Glutamatergic neuron (in vitro differentiated cells): ENCODE measurements at places on chromosomes 6 and 20. TPM values are rescaled to one million over a fixed set of nuclear protein-coding genes. Genes with fewer than 3 reads are reported as not detected.

DNA sequence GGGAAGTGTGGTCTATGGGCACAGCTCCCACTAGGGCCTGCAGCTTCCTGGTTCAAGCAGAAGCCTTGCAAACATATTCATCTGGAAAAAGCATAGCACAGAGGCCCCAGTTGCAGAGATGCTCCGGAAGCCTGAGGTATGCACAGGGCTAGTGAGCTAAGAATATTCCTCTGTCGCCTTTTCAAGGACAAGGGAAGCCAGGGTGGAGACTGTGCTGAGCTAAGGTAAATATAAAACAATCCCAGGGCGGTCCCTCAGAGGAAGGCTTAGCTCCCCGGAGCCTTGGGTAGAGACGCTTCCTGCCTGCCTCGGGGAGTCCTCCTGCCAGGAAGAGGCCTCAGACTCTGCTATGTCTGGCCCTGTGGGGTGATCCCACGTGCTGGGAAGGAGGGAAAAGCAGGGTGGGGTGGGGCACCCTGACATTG is 134.8 kb upstream of the FOXA2 start:
- no peak for DNase-seq

GRCh38 chr20:57683287-57683686 is 26.5 kb downstream of the PMEPA1 start:
- no peak for DNase-seq

DNA sequence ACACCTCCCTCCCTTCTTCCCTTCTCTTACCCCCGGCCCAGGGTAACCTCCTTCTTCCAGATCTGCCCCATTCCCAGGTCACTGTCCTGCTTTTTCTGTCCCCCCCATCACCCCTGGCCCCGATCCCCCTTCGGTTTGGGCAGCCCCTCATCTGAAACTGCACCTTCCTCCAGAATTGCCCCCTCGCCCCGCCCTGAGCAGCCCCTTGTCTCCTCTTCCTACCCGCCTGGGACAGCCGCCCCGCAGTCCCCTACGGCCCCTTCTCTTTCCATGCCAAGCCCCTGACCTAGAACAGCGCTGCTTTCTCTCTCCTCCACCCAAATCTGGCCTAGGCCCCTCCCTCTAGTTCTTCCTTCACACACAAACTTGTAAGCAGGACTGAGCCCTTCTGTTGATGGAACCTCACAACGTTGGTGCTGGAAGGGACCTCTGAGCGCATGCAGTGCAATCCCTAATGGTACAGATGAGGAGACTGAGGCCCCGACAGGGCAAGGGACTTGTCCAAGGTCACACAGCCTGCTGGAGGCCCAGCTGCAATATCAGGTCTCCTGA is 630 bp downstream of the PPP2R5D start:
- DNase-seq: peak; percentile 28

DNA sequence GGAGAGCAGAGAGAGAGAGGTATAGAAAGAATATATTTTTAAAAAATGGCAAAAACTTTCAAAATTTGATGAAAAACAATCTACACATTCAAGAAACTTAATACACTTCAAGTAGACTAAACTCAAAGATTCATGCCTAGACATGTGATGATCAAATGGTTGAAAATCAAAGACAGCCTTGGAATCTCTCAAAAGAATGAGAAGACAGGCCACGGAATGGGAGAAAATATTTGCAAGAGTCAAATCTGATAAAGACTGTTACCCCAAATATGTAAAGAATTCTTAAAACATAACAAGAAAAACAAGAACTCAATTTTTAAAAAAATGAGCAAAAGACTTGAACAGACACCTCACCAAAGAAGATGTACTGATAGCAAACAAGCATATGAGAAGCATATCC is 49.7 kb downstream of the THEMIS start:
- no peak for DNase-seq

DNA sequence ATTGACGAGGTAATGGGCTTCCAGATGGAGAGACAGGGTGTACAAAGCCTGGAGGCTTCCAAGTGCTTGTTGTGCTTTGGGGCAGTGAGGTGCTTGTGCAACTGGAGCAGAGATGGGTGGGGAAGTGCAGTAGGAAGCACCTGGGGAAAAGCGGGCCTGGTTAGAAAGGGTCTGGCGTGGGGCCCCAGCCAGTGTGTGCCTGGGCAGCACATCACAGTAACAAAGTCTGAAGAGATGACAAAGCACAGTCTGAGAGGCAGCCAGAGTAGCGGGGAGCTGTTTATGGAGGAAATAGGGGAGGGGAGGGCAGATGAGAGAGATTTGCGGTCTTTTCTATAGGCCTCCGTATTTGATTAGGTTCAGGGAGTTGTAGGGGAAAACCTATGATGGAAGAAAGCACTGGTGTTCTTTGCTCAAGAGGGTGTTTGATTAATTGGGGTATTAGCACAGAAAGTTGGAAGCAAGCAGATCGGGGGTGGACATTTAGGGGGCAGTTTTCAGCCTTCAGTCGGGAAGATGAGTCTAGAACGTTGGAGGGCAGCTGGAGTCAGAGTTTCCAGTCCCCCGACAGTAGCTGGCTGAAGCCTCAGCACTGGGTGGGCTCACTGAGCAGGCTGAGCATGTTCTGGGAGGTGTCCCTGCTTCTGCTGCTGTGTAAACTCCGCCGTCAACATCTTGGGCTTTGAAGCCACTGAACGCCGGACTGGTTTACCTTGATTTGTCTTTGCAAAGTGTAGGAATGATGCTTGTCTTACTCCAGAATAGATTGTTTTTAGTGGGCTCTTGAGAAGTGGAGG is 15.5 kb upstream of the MROH8 start:
- DNase-seq: no peak

- DNase-seq: no peak
These were observed 89.6 kb downstream of the MRAP2 start for GRCh38 chr6:84123186-84123585.

- DNase-seq: no peak
These were observed 332.6 kb upstream of the TBX18 start for GRCh38 chr6:85096976-85097375.

DNA sequence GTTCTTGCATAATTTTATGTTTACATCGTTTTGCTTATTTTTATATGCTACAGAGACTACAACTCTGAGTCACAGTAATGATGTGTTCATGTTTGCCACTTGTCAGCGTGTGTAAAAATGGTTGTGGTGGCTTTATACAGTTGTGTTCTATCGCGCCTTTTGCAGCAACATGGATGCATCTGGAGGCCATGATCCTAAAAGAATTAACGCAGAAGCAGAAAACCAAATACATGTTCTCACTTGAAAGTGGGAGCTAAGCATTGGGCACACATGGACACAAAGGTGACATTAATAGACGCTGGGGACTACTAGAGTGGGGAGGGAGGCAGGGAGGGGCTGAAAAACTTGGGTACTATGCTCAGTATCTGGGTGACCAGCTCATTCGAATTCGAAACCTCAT is 996 bp upstream of the SEC23B start:
- DNase-seq: no peak

DNA sequence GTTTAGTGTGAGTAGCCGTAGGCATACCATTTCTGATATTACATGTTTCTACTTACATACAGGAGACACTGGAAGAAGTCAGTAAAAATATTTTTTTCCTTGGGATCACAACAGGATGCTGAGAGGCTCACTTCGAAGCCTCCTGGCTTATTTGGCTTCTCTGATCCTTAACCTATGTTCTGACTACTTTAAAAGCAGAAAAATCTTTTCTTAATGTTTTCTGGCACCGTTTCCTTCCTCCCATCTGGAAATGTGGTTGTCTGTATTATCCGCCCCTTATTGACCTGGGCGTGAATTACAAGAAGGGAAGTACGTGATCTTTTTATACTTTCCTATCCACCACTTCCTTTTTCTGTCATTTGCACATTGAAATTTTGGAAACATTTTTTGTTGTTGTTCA is 379.6 kb downstream of the COL12A1 start:
- no peak for DNase-seq

- no peak for DNase-seq
These were observed 11.3 kb downstream of the NFATC2 start for GRCh38 chr20:51531141-51531710.

DNA sequence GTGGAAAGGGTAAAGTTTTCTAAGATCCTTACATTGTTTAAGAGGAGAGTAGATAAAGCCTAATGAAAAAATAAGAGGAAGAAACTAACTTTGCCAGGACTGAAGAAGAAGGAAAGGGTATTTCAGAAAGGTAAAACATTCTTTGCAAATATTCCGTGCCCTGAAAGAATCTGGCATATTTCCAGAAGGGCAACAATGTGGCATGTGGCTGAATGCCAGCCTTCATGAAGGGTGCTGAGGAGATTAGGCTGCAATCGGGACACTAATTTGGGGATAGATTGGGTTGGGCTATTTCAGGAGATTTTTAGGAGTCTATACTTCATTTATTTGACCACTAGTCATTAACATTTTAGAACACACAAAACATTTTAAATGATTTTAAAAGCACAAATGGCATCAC is 16.2 kb upstream of the UFL1 start:
- no peak for DNase-seq

- DNase-seq: peak; percentile 40
These were observed 906 bp upstream of the COL12A1 start for GRCh38 chr6:75206576-75207342.

DNA sequence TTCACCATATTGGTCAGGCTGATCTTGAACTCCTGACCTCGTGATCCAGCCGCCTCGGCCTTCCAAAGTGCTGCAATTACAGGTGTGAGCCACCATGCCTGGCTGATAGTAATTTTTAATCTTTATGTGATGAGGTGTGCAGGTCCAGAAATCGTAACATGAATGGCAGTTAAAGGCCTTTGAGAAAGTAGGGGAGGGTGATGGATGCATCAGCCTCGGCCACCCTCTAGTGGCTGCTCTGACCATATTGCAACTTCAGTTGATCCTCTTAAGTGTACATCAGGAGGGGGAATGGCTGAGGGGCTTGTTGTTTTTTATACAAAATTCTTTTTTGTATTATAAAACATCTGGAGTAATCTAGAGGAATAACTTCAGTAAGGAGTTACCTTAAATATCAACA is 193.0 kb downstream of the ZFAND3 start:
- DNase-seq: peak; percentile 47

- no peak for DNase-seq
These were observed 644 bp downstream of the MAD2L1BP start for GRCh38 chr6:43636308-43636659.

GRCh38 chr6:44670146-44670545 is 282.6 kb downstream of the CDC5L start:
- DNase-seq: no peak

- DNase-seq: no peak
These were observed 273.6 kb downstream of the PACRG start for GRCh38 chr6:163001330-163001729.

GRCh38 chr6:52976591-52977035 is 18.5 kb downstream of the GSTA4 start:
- DNase-seq: no peak

GRCh38 chr20:47317127-47317895 is 39.2 kb downstream of the ZMYND8 start:
- DNase-seq: peak; percentile 74

DNA sequence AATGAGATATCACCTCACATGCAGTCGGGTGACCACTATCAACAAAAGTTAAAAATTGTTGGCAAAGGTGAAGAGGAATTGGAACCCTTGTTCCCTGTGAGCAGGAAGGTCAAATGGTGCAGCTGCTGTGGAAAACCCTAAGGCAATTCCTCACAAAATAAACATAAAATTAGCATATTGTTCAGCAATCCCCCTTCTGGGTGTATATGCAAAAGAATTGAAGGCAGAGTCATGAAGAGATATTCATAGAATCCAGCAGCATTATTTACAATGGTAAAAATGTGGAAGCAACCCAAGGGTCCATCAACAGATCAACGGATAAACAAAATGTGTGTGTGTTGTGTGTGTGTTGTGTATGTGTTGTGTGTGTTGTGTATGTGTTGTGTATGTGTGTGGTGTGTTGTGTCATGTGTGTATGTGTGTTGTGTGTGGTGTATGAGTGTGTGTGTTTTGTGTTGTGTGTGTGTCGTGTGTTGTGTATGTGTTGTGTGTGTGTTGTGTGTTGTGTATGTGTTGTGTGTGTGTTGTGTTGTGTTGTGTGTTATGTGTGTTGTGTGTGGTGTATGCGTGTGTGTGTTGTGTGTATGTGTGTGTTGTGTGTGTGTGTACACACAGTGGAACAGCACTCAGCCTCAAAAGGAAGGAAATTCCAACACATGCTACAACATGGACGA is 245.1 kb downstream of the ERMARD start:
- no peak for DNase-seq

DNA sequence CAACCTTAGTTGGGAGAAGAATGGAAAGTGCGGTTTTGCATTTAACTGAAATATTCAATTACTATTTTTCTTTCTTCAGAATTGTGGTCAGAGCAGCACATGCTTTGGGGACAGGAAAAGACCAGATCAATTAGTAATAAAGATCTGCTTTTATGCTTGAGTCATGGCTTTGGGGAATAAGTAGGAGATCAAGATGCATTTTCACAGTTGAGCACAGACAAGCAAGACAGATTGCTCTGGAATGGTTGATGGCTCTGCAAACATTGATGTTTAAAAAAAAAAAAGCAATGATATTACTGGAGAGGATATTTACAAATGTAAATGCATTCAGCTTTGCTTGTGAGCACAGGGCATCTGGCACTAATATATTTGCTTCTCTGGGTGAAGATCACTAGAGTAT is 224.4 kb upstream of the SASH1 start:
- DNase-seq: no peak

DNA sequence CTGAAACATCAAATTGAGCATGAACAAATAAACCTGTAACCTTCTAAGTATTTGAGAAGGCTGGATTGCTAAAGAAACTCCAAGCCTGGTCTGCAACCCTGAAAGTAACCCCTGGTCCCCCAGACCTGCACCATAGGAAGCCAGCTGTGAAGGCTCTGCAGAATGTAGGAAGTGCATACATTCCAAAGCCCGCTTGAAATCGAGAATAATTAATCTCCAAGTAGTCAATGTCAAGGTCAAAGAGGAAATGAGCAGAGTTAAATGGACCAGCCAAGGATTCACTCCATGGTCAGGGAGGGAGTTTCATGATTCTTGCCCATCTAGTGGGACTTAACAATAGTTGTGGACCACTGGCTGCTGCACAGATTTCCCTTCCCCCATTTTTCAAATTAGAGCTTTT is 107.6 kb upstream of the RNF24 start:
- no peak for DNase-seq

DNA sequence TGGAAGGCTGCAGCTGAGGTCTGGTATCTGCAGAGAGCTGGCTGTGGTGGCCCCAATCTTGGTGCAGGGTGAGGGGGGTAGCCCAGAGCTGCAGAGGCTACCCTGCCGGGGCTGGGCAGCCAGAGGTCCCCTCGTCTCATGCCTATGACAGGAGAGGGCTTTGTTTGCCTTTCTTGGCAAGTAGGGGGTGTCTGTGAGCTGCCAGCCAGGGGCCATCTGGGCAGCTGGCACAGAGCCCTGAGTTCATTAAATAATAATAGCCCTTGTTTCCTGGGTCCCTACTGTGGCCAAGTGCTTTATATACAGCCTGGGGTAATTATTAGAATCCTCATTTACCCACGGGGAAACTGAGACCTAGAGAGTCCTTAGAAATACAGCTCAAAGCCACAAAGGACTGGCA is 66.6 kb downstream of the EZR start:
- no peak for DNase-seq

- no peak for DNase-seq
These were observed 85.9 kb upstream of the HMGCLL1 start for GRCh38 chr6:55664591-55665587.

The PRSS35 gene
- 26.6 TPM for total RNA-seq

The BTN1A1 gene
- not detected for total RNA-seq

The TCF21 gene
- not detected for total RNA-seq

The SRMS gene
- not detected for total RNA-seq

The LY6G6F gene
- total RNA-seq: not detected

The FAM50B gene
- 3.6 TPM for total RNA-seq
